ENCODE measurements at places on chromosomes 3 and 15. TPM values are rescaled to one million over a fixed set of nuclear protein-coding genes. Genes with fewer than 3 reads are reported as not detected.

DNA sequence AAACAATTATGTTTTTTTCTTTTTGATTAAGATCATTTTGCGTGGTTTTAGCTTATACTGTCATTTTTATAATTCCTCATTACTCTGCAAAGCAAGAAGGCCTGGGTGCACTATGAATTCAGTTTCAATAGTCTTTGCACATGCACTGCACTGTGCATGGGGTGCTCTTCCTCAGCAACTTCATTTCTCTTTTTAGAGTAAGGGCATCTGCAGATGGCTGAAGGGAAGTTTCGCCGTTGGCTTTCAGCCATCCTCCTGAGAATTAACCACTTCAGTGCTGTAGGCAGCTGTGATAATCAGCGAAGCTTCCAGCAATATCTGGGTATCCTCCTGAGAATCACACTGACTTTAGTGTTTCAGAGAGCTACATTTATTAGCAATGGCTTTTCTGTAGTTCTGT lies 284.8 kb downstream of the GBE1 start:
- DNase-seq: no peak

DNA sequence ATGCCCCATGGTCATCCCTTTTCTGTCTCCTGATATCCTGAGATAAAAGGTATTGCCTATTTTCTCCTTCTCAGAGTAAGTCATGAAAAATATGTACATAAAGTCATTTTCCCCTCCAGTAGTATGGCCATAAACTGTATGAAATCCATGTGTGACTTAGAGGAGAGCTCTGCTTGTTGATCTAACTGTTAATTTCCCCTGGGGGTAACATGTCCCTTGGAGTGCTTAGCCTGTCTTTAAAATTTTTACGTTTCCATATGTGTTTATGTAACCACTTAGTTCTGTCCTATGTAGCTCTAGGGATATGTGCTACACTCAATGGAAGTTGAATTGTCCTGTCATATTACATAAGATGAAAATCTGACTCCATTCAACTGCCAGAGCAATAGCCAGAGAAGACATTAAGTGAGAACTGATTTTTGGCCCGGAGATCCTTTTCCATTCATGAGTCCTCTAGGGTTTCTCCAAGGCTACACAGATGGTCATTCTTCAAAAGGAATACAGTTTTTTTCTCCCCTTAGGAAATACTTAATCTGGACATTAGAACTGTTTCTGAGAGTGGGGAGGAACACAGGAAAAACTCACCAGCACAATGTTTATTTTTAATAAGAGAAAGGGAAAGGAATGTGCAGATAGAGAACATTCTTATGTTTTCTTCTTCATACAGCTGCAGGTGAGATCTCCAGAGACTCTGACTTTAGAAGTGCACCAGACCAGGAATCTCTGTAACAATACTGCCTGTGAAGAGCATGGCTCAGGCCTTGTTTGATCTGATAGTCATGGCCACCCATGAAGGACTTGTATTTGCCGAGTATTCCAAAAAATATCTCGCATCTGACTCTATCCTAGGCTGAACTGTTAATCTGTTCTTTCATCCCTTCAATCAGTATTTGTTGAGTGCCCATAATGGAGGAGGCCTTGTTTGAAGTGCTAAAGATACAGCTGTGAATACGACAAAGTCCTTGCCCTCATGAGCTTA lies 29.8 kb upstream of the CLRN1 start:
- DNase-seq: no peak

DNA sequence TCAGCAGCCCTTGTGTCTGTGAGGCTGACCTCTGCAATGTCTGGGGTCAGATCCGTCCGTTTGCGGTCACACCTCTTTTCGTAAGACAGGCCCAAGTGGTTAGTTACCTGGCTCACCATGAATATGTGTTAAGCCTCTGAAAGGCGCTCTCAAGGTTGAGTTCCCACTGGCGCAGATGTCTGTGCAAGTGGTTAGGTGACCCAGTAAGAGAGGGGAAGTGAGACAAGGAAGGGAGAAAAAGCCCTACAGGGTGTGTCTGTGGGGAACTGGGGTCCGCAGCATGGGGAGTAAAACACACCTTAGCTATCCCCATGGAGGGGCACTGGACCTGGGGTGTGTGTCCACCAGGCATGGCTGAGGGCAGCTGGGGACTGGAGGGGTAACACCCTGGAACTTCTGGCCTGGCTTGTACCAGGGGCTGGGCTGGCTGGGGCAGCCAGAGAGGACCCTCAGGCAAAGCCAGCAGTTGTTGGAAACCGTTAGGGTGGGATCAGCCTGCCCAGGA lies 391.6 kb upstream of the PROK2 start:
- DNase-seq: no peak

- DNase-seq: peak; percentile 69
Measured at GRCh38 chr15:62135532-62136134, 29.5 kb downstream of the C2CD4B start.

DNA sequence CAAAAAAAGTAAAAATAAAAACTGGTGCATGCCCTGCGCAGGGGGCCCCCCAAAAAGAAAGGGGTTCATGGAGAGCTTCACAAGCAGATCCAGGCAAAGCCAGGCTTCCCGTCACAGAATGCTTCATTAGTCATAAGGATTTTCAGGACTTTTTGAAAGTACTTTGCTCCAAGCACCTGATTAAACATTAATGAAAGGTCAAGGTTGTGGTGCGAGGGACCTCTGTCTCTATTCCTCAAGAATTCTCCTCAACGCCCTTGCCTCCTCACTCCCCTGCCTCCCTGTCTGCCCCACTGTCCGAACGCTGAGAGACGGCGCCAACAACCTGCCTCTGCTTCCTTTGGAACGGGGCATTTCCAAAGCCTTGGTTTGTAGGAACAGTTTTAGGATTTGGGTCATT lies 240.1 kb upstream of the IGF1R start:
- no peak for DNase-seq

DNA sequence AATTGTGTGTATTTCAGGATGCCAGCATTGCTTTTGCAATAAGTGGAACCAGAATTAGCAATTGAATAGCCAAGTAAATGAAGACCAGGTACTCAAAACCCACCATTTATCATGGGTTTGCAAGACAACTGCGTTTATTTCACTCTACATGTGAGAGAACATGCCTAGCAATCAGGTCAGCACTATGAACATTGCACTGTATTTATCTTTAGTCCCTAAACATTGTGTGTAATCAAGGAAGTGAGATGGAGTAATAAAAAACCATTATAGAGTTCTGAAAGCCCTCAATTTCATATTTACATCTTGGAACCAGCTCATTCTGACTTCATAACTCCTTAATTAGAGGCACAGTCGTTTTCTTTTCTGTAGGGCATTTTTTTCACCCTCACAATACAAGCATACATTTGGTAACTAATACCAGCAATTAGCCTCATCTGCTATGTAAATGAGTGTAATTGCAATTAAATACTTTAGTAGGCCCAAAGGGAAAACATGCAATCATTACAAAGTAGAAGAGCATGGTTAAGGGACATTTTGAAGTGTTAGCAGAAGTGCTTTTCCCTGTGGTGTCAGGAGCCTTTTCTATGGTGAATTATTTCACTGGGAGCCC lies 153.1 kb upstream of the DPH6 start:
- no peak for DNase-seq

DNA sequence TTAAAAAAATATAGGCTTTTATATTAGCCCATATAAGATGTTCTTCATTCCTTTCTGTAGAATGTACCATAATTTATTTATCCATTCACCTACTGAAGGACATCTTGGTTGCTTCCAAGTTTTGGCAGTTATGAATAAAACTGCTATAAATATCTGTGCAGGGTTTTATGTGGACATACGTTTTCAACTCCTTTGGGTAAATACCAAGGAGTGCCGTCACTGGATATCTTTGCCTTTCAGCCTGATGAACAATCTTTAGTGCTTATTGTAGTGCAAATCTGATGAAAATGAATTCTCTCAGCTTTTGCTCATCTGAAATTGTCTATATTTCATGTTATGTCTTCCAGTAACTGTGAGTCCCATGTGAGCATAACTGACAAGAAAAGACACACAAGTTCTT lies 26.6 kb upstream of the BLM start:
- DNase-seq: no peak

DNA sequence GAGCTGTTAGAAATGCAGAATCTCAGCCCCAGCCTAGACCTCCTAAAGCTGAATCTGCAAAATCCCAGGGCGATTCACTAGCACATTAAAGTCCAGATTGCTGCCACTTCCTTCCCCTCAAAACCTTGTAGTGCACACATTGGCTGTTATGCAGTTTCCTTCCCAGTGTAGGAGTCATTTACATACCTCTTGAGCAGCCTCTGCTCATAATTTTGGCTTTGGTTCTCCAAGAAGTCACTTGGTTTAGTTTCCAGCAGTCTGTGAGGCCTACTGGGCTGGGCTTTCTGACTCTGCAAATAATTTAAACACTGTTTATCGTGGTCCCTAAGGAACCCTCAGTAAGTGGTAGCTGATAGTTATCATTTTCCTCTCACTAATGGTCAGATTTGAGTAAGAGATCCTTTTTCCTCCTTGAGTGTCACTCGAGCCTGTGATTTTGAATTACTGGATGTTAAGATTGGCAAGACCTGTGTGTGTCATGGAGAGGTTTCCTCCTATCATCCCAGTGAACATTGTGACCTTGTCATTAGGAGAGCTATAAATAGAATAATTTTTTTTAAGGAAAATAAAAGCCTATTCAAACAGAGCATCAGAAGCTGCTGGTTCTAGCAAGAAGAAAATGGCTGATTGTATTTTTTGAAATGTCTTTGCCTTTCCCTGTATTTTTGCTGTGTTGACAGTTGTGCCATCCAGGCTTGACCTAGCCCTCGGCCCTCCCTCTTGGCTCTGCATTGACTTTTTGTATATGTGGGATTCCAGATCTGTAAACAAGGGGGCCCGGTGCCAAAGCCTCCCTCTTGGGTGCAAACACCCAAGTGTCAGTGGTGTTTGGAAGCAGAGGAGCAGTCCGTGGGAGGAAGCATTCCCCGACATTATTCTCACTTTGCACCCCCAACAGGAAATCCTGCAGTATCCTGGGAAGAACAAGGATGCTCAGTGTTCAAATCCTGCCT lies 134.8 kb upstream of the ANKRD28 start:
- no peak for DNase-seq

GRCh38 chr3:159751146-159751545 lies 237.5 kb upstream of the IL12A start:
- no peak for DNase-seq

GRCh38 chr3:158026236-158026635 lies 80.0 kb downstream of the SHOX2 start:
- no peak for DNase-seq

DNA sequence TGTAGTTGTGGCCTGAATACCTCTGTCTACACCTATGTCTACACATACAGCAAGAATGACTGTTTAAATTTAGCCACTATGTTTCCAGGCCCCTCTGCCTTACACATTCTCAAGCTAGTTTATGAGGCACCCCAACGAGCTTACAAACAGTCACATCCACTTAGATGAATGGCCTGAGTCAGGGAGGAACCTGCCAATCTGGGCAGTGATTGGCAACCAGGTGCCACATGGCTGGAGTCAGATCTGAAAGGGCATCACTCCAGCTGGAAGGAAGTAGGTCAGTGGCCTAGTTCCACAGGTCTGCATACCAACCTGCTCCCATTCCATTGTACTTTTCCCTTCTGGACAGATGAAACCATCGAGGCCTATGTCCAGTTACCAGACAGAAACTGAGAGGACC lies 136.3 kb downstream of the FOXP1 start:
- DNase-seq: no peak

GRCh38 chr3:5264093-5264600 lies 76.6 kb downstream of the EDEM1 start:
- DNase-seq: no peak

GRCh38 chr15:51828621-51829375 lies 655 bp upstream of the TMOD3 start:
- DNase-seq: peak; percentile 82

DNA sequence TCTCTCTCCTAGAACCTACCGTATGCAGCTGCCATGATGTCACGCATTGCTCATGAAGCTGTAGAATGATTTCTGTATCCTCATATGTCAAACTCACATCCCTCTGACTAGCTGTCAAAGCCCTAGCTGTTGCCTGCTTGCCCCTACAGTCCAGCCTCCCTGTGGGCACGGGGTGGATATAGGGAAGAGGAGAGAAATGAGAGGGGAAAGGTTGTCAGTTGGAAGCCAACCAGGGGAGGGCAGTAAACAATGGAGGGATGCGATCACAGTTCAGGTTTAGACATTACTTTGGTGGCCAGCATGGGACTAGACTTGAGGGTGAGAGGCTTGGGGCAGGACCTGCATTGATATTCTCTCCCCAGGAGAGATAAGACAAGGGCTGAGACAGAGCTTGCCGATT lies 1.7 kb upstream of the HDGFL3 start:
- DNase-seq: no peak

DNA sequence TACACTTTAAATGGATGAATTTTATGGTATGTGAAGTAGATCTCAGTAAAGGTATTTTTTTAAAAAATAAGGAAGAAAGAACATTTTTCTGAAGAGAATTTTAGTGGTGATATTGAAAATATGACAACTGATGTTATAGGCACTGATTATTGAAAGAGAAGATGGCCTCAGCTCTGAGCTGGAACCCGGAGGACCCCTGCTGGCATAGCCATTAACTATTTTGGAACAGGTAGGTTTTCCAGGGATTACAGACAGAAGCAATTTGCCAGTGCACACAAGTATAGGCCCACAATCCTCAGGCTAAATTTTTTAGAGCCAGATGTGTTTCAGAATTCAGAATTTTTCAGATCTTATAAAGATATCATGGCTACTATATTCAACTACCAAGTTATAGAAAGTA lies 315.9 kb upstream of the GPR149 start:
- peak; percentile 2 for DNase-seq

DNA sequence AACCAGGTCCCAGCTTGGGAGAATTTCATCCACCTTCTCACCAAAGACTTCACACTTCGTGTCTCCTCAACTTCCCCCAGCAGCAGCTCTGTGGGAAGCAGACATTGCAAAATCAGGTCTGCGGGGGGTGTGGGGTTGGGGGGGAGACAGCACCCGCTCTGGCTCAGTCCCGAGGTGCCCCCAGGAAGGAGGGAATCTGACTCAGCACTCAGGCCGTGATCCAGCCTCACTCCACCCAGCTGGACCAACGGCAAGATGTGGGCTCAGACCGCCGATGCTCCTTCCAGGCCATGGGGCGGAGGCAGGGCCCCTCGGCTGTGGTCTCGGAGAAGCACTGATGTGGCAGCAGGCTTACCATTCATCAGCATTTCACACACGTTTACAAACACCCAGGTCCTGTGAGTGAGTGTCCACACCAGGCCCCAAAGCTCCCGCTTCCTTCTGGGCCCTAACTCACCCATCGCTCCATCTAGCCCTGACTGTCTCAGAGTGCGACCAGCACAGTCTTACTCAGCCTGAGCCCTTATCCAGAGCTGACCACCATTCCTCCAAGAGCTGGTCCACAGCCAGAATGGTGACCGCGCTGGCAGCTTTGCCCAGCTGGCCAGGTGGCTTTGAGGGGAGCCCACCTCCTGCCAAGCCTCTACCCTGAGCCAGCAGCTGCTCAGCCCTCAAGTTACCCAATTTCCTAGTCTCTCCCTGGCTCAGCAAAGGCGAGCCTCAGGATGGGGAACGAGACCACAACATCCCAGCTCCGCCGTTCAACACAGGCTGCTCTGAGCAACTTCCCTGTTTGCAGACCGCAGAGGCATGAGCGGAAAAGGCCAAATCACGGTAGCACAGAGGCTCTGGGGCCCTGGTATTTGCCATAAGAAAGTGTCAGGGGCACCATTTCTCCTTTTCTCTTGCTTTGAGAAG lies 3.3 kb downstream of the STAB1 start:
- no peak for DNase-seq

Gene GOLGA8J
- total RNA-seq: not detected

Gene SLC9C1
- not detected for total RNA-seq

Gene CGGBP1
- 28.3 TPM for total RNA-seq

Gene LPP
- 19.5 TPM for total RNA-seq

Gene NMNAT3
- total RNA-seq: 3.9 TPM

Gene CMTM8
- 1.2 TPM for total RNA-seq

Gene MRAS
- 3.2 TPM for total RNA-seq

All from bronchial epithelial cell (primary cell).